Bladder microvascular endothelial cell (primary cell): ENCODE measurements at places on chromosomes 1 and 21. TPM values are rescaled to one million over a fixed set of nuclear protein-coding genes. Genes with fewer than 3 reads are reported as not detected.

The KCNK1 gene
- total RNA-seq: 0.32 TPM in 1 of 2 replicates, not detected in the other

The C1QA gene
- not detected in 2 replicates for total RNA-seq

The PCP4L1 gene
- total RNA-seq: not detected in 2 replicates

The C1orf216 gene
- total RNA-seq: 16.2 and 22.3 TPM in 2 replicates

The CELA3A gene
- not detected in 2 replicates for total RNA-seq

The REN gene
- total RNA-seq: under 0.01 and 0.19 TPM in 2 replicates

The CCDC30 gene
- total RNA-seq: 0.32 and 1.1 TPM in 2 replicates
